Central memory CD4-positive, alpha-beta T cell (primary cell): ENCODE measurements at places on chromosomes 12 and 14.

DNA sequence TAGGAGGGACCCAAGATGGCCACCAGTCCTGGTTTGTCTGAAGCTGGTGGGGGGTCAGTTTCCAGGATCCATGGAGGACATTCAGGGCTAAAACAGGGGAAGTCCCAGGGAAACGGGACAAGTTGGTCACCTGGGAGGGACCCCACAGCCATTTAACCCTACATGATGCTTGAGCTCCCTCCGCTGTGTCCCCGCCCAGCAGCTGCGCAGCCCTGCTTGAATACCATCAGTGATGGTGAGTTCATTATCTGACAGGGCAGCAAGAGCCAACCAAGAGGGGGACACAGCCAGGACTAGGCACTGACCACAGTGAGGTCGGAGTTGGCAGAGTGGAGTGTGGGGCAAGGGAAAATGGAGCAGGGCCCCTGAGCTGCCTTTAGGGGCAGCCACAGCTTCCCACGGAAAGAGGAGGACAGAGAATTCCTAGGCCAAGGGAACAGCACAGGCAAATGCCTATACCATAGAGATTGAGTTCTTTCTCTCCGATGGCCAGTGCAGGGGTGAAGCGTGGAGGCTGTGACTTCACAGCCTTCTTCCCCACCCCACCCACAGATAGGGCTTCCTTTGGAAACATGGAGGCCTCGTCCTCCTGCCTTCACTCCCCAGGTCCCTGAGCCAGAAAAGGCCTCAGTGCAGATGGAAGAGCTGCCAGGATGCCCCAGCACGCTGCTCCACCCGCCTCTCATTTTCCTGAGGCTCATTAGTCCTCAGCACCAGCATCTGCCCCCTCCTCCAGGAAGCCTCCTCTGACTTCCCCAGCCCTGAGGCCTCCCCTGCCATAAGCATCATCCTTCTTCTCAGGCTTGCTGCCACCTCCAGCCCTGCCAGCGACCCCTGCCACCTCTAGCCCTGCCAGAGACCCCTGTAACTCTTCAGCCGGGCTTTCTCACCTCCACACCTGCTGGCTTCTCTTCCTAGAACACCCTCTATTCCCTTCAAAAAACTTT lies 51.4 kb downstream of the CYP46A1 start:
- DNase-seq: no peak

GRCh38 chr12:95837240-95838038 lies 21.3 kb upstream of the SNRPF start:
- DNase-seq: no peak

DNA sequence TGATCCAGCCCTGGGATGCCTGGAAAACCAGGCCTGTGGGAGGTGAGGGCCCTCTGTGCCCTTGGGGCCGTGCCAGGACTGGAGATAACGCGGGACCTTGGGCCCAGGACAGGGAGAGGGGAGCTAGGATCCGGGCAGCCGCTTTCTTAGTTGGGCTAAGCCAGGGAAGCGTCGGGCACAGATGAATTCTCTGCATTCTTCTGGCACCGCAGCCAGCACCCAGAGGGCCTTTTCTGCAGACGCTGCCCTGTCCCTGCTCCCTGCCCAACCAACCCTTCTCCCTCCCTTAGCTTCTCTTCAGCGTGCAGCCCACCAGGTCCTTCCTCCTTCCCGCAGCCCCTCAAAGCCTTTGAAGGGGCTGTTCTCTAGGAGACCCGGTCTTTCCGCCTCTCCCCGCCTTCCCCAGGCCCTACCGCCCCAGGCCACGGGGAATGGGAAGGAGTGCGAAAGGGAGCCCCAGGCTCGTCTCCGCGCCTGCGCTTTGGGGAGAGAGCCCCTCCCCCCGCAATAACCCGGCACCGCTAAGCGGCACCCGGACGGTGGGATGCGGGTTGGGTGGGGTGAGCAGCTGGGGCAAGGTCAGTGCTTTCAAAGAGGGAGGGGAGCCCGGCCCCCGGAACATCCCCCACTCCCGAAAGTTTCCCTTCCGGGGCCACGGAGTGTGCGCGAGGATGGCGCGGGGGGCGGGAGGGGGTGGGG lies 663 bp downstream of the NCKAP5L start:
- DNase-seq: peak; percentile 28

DNA sequence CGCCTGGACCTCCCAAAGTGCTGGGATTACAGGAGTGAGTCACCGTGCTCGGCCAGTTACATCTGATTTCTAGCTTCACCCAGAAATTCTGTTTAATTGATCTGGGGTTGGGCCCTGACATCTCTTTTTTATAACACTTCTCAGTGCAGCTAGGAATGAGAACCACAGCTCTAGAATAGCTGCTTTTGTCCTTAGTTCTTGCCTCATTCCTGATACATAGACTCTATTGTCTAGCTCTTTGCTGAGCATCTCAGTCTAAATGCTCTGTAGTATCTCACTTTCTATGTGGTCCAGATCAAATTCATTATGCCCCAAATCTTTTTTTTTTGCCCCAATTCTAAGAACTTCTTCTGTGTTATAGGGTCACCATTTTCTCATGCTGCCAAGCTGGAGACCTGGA lies 29.9 kb upstream of the FUT8 start:
- no peak for DNase-seq

DNA sequence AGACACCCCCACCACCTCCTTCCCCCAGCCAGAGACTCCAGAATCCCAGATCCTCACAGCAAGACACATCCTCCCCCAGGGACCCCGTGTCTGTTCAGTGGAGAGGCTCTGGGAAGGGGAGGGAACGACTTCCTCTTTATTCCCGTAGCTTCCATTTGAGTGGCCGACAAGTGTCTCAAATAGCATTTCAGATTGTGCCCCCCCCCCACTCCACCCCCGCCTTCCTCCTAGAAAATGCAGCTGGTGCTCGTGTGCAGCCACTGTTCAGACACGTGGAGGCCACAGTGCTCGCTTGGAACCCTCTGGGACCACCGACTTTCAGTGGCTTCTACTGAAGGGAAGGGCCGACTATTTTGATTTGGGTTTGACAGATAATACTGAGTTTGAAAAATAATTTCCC lies 14.3 kb downstream of the PPP2R5C start:
- DNase-seq: no peak

- DNase-seq: no peak
Measured at GRCh38 chr14:24132976-24133375, 2.5 kb downstream of the FITM1 start.

GRCh38 chr12:68750506-68750905 lies 4.5 kb downstream of the SLC35E3 start:
- no peak for DNase-seq

DNA sequence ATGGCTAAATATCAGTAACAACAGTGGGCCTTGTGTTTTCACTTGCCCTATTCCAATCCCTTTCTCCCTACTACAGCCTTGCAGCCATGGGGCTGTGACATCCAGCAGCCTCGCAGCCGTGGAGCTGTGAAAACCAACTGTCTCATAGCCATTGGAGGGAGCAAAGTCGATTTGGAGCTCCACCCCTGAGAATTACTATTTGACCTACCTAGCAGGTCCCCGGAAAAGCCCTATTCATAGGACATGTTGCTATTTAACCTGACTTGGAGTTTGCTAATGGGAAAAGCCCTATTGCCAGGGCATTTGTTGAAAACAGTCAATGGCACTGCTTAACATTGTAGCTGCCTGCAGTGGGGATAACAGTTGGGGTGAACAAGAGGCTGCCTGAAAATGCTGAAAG lies 33.3 kb downstream of the ERG28 start:
- no peak for DNase-seq

DNA sequence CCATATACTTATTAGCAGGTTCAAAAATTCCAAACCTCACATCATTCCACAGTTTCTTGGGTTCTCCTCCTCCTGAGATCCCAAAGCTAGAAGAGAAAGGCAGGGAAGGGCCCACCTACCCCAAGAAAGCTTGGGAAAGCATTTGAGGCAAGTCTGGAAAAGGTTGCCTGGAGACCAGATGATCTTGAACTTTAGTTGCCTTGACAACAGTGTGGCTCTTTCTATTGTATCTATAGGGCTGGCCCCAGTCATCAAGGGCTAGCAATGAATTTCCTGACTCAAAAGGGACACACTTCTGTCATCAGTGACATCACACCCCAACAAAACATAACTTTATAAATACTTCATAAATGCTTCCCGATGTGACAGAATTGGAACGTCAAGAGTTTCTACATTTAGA lies 40.0 kb downstream of the ZFYVE1 start:
- no peak for DNase-seq

GRCh38 chr12:118618695-118619094 lies 242.3 kb downstream of the SUDS3 start:
- DNase-seq: no peak
